ENCODE measurements at places on chromosomes 1 and 21.

- DNase-seq: no peak
Observed at GRCh38 chr1:59846209-59846894, 31.6 kb downstream of the HOOK1 start.

- no peak for DNase-seq
Observed at GRCh38 chr1:244444854-244445253, 6.9 kb downstream of the ADSS2 start.

- no peak for DNase-seq
Observed at GRCh38 chr1:101243751-101244150, 6.9 kb downstream of the S1PR1 start.

GRCh38 chr1:31562707-31563360, 13.5 kb upstream of the TINAGL1 start:
- DNase-seq: no peak

DNA sequence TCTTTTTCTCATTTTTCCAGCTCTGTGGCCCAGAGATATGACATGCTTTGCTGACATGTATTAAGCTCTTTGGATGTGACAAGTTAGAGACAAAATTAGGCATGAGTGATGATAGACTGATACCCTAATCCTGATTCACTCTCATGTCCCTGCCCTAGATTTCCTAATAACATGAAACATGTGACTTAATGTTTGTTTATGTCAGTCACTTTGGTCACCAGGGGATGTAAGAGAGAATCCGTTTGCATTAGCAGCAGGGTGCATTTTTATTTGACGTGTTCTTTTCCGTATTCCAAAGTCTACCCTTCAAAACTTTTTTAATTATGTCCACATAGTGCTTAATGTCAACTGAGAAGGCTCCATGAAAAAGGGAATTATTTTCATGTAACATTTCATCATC, 192.4 kb downstream of the HMCN1 start:
- no peak for DNase-seq

- no peak for DNase-seq
Observed at GRCh38 chr1:114342376-114342775, 168.6 kb downstream of the TRIM33 start.

DNA sequence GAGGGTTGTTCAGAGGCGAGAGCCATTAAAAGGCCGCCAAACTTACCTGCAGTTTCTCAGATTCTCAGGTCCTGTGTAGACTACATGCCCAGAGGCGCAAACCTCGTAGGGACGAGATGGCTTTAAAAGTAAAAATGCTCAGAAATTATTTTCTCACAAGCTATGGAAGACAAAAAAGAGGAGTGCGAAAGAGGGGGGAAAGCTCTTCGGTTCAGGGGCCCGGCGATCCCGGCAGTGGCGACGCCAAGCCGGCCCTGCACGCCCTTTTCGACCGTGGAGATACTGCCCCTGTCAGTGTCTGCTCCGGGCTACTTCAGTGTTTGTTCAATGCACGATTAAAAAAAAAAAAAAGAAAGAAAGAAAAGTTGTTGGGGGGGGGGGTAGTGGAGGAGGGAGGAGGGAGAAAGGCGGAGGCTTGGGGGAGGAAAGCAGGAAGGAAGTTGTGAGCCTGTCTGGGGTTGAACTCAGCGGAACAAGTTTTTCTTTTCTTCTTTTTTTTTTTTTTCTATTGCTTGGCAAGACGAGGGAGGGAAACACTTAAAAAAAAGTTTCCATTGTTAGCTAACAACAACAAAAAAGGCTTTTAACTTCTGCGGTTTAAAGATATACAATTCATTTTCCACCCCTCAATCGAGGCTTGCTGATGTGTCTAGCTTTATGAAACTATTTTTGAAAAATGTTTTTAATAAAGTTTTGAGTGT, at the start of gene ITPKB:
Gene ITPKB, minus strand, starts transcription at position 288 of the 701 bp plus-strand sequence. CDS start 1,824 bp downstream, outside the sequence.
- no peak for DNase-seq

DNA sequence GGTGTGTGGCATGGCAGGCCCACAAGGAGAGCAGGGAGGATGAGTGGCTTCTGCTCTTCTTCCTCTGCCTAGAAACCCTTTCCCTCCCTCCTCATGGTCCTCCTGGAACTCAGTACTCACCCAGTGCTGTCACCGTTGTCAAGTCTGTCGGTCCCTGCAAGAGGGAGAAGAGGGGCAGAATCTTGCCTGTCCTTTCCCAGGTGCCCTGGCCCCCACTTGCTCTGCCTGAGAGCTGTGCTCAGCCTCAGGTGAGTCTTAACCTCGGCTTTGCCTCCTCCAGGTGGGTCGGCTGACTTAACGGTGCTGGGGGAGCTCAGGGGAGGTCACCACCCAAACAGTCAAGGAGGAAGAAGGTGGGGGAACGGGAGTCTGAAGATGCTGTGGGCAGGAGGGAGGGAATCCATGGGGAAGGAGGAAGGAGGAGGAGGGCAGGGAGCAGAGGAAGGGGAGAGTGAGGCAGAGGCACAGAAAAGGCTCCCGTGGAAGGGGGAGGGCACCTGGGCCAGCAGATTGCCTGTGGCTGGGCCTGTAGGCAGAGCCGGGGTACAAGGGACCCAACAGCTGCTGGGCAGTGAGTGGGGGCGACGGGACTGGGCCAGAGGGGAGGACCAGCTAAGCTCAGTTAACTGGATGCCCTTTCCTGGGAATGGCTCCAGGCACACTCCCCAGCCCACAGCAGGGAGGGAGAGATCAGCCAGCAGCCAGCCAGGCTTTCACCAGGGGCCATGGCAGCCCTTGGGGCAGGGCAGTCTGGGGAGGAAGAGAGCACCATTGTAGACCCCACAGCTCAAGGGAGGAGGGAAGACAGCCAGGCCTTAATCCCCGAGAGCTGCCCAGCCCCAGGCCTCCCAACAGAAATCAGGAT, 26.3 kb downstream of the CTNNBIP1 start:
- DNase-seq: no peak

DNA sequence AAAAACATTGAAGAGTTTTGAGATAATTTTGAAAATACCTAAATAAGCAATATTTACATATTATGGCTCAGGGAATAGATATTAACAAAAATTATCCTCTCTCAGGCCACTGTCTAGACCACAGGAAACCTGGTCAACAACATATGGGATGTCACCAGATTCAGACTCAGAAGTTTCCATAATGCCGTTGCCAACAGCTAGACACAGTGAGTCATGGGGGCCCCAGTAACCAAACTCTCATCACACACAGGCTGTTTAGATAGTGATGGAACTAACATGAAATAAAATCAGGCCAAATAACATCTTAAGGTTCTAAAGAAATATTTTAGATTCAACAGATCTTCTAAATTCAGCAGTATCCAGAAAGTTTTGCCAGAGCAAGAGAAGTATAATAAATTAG, 681.7 kb upstream of the ADAMTS5 start:
- no peak for DNase-seq

- DNase-seq: no peak
Observed at GRCh38 chr1:154584267-154584994, 16.9 kb downstream of the CHRNB2 start.

GRCh38 chr1:17587693-17588047, 48.2 kb downstream of the ARHGEF10L start:
- no peak for DNase-seq

- DNase-seq: peak; percentile 71
Observed at GRCh38 chr1:87131809-87132283, 196.8 kb upstream of the LMO4 start.

DNA sequence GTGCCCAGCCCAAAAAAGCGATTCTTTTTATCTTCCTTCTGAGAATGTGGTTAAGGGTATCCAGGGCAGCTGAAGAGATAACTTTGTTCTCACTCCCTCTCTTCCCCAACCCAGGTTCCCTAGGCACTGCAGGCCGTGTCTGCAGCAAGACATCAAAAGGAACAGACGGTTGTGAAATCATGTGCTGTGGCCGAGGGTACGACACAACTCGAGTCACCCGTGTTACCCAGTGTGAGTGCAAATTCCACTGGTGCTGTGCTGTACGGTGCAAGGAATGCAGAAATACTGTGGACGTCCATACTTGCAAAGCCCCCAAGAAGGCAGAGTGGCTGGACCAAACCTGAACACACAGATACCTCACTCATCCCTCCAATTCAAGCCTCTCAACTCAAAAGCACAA, 11.4 kb downstream of the WNT2B start:
- DNase-seq: no peak

- no peak for DNase-seq
Observed at GRCh38 chr1:204230211-204230610, 16.4 kb upstream of the GOLT1A start.

DNA sequence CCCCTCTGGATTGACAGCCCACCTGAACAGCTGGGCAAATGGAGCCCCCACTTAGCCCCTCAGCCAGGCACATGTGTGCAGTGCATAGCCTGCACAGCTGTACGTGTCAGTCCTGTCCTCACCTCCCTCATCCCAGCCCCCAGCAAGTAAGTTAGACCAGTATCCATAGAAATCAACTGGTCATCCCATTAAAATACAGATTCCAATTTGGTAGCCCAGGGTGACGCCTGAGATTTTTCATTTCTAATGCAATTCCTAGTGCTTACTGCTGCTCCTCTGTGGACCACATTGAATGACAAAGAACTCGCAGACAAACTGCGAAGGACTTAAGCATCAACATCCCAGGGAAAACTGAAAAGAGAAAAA, 99.0 kb upstream of the GJB5 start:
- DNase-seq: no peak

DNA sequence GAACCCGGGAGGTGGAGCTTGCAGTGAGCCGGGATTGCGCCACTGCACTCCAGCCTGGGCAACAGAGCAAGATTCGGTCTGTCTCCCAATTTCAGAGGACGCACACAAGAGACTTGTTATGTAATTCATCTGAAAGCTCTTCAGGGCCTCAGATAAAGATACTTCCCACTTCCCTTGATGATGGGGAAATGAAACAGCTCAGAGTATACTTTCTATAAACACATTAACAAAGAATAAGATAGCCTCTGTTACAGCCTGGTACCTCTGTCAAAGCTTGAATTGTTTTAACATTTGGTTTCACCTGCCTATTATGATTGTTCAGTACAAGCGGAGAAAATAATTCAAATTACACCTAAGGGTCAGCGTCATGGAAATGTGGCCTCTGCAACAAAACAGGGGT, 622.9 kb upstream of the ADGRL4 start:
- DNase-seq: no peak

GRCh38 chr1:30033256-30034104, 689.9 kb downstream of the MATN1 start:
- no peak for DNase-seq

DNA sequence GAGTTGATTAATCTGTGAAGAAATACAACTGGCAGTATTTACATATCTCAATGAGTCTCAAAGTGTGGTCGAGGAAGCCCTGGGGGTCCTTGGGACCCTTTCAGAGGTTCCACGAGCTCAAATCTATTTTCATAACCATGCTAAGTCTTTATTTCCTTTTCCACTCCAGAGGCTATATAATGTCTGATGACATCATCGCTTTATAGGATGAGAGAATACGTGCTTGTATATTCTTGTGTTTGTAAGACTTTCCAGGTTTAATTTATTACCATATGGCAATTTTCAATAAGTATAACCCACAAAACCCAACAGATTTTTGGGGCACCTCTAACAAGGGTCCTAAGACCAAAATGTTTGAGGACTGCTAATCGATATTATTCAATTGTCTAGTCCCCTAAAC, 1.4 kb upstream of the SLC19A2 start:
- no peak for DNase-seq

DNA sequence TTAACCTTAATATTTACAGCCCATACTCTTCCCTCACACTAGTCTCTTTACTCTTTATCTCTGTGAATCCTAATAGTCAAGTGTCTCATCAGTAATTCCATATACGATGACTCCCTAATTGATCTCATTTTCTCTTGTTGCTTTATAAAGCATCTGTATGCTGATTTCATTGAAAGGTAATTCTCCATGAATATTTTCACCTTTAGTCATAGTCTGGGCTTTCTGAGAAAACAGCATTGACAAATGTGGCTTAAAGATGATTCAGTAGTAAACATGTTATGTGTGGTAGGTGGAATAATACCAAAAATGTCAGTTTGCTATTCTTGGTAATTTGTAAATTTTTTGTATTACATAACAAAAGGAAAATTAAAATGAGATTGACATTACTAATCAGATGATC, 1176.5 kb downstream of the NCAM2 start:
- no peak for DNase-seq

GRCh38 chr21:22597660-22598255, 1599.5 kb downstream of the NCAM2 start:
- DNase-seq: no peak

DNA sequence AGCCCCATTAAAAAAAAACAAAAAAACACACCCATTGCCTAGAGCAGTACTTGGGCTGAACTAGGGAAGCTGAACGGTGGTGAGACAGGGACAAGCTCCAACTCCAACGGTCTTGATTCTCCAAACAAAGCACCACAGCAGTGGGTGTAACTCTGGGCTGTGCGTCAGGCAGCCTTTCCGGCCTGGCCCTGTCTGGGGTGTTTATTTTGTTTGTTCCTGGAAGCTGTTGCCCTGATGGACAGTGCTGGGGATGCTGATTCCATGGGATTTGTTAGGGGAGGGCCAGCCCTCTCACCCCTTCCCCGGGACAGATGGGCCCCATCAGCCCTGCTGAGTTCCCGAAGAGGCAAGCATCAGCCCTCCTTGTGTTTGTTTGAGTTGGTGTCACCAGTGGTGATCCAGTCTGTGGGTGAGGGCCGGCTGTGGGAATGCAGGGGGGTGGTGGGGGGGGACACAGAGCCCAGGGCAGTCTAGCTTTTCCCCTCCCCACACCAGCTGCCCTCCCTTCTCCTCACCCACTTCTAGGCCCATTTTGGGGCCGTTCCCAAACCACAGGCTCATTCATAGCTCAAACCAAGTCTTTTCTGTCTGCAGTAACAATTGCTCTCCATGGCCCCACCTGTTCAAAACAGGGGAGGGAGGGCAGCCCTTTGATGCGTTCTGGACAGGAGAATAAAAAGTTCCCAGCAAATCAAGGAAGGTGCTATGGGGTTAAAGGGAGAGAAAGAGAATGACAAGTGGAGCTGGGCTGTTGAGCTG, 4.5 kb downstream of the WNT2B start:
- no peak for DNase-seq
